Stimulated activated CD4-positive, alpha-beta T cell treated with anti-CD3 and anti-CD28 coated beads, Interleukin-12 subunit alpha, Interleukin-12 subunit beta, amount 100 ng/mL, for 4 hours (primary cell): ENCODE measurements at places on chromosomes 5 and 9.

GRCh38 chr5:9483779-9484178 is 62.1 kb downstream of the SEMA5A start:
- no peak for DNase-seq

GRCh38 chr5:96297867-96298266 is 135.2 kb downstream of the PCSK1 start:
- no peak for DNase-seq

DNA sequence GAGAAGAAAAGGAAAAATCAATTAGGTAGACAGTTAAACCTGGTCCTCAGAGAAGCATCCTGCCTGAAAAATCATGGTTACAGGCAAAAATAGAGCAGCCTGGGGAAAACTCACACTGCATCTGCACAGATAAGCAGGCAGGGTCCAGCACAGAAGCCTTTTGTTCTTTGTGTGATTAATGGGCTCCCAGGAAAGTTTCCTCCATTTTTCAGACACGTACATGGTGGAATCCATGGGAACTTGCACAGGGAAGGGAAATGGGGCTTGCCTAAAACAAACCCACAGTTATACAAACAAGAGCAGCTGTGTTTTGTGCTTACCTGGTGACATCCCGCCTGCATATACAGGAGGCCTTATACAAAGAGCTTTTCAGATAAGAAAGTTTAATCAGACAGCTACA is 243.9 kb upstream of the ATP10B start:
- DNase-seq, result no peak

DNA sequence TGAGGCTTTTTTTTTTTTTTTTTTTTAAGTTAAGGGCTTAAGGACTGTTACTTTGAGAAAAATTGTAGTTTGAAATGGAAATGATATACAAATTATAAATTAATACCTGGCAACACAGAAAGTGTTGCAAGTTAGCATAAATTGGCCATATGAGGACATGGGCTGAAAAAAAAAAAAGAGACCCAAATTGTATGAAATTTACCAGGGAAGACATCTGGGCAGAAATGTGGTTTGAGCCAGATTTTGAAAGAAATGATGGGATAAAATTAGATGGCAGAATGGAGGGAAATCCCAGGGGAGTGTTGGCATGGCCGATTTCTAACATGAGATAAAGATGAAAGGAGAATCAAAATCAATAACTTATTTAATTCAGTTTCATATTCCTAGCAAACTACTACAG is 472.1 kb downstream of the CTNND2 start:
- DNase-seq, result no peak
